ENCODE measurements at places on chromosomes 13 and 19.
A peak's percentile ranks its signal among the peaks of the same experiment; 100 is the strongest.

DNA sequence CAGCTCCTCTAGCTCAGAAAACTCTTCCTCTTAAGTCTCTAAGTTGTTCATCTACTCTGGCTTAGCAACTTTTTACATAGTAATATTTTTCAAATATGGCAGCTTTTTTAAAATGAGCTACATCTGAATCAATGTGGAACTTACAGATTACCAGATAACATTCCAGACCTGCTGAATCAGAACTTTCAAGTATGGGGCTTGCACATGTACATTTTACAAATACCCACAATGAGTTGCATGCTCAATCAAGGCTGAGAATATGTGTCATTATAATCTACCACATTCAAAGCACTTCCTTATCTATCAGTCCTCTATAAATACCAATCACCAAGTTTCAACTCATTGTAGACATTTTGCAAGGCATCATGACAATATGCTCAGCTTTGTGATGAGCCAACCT is 383.1 kb downstream of the FGF14 start:
- DNase-seq, result no peak

- DNase-seq, result no peak
These were observed 39.4 kb downstream of the RFX2 start for GRCh38 chr19:6070720-6071485.

- no peak for DNase-seq
These were observed 57.1 kb downstream of the TRPM4 start for GRCh38 chr19:49214701-49215100.

GRCh38 chr13:26475176-26476110 is 82.0 kb upstream of the WASF3 start:
- no peak for DNase-seq

DNA sequence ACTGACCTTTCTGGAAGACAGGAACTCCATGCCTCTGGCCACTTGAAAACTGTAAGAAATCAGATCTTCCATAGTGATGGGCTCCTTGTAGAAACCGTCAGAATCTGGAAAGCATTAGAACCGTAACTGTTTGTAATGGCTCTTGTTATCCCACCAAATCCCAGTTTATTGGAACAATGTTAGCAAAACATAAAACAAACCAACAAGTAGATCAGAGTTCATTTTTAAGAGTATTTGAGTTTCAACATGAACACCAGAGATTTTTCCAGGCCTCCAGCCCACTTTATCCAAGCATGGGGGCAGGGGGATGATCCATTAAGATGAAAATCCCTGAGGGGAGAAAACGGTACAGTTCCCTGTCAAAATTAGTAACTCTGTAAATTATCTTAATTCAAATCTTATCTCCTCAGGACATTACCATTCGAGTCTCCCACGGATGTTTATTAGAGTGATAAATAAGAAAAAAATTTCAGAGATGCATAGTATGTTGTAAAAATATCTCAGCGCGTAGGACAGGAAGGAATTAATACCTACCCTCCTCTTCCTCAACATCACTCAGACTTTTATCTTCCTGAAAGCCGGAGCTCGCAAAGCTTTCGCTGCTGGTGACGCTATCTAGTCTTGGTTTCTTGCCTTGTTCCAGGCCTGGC is 172.5 kb downstream of the FLT1 start:
- DNase-seq, result no peak

DNA sequence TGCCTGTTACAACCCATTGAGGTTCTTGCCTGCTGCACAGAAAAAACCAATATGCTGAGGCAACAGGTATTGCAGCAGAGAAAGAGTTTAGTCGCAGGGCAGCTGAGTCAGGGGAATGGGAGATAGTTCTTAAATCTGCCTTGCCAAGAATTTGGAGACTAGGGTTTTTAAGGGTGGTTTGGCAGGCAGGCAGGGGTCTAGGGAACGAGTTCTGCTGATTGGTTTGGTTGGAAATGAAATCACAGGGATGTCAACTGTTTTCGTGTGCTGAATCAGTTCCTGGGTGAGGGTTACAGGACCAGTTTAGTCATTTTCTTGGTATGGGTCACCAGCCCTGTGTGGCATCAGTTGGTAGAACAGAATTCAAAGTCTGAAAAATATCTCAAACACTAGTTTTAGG is 36.6 kb downstream of the PDS5B start:
- no peak for DNase-seq

- no peak for DNase-seq
These were observed 9.2 kb downstream of the U2AF2 start for GRCh38 chr19:55663846-55664536.

DNA sequence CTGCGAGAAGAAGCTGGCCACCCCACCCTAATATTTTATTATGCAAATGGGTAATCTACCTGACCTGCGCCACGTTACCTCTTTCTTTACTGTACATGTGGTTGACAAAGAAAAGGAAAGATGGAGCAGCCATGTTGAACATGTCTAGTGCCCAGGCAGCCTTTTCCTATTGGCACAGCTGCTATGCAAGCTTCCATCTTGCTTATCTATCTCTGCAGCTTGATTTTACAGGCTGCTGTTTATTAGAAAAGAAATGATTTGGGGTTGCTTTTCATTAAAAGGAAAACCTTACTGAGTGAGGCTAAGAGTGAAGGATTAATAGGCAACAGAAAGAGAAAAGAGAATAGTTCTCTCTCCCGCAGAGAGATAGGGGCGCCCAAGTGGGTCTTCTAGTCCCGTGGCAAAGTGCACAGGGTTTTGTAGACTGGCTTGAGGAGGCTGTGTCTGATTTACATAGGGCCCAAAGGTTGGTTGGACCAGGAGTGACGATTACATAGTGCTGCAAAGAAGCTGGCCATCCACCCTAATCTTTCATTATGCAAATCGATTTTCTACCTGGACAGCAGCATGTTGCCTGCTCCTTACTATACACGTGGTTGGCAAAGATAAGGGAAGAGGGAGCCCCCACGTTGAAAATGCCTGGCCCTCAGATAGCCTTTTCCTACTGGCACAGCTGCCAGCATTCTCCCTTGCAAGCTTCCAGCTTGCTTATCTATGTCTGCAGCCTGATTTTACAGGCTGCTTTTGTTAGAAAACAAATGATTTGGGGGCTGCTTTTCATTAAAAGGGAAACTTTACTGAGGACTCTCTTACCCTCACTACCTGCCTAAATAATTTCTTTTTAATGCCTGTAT is 28.3 kb downstream of the OR10H4 start:
- DNase-seq, result peak; percentile 78

- DNase-seq, result no peak
These were observed 41.7 kb downstream of the ZIC5 start for GRCh38 chr13:99929866-99930265.

GRCh38 chr13:110562696-110563462 is 1.4 kb upstream of the RAB20 start:
- no peak for DNase-seq

DNA sequence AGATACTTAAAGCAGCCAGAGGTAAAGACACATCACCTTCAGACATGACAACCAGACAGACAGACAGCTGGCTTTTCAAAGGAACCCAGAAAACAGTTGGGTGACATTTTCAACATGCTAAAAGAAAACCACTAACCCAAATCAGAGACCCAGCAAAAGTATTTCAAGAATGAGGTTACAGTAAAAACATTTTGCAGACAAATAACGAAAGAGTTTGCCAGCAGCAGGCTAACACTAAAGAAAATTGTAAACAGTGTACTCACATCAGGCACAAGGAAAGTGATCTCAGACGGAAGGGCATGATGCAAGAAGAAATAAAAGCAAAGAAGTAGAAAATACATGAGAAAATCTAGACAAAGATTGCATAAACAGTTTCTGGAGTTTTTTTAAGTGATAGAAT is 46.4 kb downstream of the AP1M1 start:
- no peak for DNase-seq

- DNase-seq, result no peak
These were observed 87.6 kb downstream of the HSPH1 start for GRCh38 chr13:31073859-31074718.

DNA sequence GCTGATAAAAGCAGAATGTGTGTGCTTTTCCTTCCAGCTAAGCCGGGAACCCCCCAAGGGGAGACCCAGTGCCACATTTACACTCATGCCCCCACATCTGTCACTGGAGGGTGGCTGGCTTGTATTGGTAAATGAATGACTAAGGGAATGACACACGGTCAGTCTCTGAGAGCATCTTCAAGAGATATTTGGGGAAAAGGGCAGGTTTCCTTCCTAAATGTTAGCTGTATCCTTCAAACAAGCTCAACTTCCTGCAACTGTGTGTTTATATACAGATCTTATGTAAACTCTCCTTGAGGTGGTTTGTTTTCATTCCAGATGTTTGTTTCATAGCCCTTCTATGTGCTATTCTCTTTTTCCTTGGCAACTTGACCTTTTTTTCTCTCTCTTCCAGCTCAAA is 192.6 kb downstream of the COL4A1 start:
- DNase-seq, result no peak

DNA sequence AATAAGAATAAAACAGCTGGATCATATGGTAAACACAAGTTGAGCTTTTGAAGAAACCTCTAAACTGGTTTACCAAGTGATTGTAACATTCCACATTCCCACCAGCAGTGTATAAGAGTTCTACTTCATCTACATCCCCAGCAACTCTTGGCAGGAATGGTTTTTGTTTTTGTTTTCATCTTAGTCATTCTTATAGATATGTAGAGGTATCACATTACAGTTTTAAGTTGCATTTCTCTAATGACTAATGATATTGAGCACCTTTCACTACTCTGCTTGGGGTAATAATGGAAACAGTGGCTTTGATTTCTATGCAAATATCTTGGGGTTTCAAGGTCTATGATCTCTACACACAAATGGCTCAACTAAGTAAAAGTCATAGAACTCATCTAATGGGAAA is 614.5 kb downstream of the TBC1D4 start:
- no peak for DNase-seq

GRCh38 chr13:84296401-84296800 is 414.1 kb upstream of the SLITRK1 start:
- no peak for DNase-seq

- no peak for DNase-seq
These were observed 31.3 kb downstream of the KCTD12 start for GRCh38 chr13:76854894-76855293.

All from hematopoietic multipotent progenitor cell treated with erythropoietin and hydrocortisone succinate and interleukin-3 and kit ligand, for 4 days (in vitro differentiated cells).